ENCODE measurements at places on chromosomes 1 and 21.

DNA sequence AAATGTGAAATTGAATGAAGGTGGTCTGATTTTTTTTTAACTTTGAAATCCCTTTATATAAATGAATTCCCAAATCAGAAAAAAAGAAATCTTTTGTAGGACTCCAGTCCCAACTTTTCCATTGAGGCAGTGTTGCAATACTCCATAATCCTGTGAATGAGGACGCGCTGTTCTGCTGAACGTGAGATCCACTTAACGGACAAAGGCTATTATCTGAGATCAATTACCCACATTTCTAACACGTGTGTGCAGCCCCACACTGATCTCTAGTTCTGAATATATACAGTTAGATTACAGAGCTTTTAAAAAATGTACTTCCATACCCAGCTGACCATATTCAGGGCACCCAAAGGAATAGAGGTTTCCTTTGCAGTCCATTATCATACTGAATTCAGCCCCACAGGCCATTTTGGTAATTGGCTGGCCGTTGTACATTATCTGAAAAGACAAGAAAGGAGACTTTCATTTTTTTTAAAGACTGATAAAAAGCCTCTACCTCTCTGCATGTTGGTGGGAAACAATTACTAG is 19.0 kb downstream of the RCC2 start:
- DNase-seq = no peak

- DNase-seq = no peak
Measured at GRCh38 chr1:119475866-119476439, 31.1 kb upstream of the HSD3B1 start.

- no peak for DNase-seq
Measured at GRCh38 chr1:184283999-184284398, 102.8 kb upstream of the C1orf21 start.

DNA sequence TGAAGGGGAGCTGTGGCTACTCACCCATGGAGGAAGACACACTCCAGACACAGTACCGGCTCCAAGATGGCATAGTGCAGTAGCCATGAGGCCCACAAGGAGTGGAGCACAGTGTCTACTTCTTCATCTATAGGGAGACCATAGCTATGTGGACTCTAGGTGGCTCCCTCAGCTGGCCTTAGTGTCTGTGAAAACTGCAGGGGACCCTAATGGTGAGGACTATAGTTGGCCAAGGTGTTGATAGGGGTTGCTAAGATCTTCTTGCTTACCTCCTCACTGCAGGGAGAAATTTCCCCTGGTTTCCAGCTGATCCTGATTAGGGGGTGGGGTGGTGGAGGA is 58.9 kb downstream of the DIPK1A start:
- no peak for DNase-seq

DNA sequence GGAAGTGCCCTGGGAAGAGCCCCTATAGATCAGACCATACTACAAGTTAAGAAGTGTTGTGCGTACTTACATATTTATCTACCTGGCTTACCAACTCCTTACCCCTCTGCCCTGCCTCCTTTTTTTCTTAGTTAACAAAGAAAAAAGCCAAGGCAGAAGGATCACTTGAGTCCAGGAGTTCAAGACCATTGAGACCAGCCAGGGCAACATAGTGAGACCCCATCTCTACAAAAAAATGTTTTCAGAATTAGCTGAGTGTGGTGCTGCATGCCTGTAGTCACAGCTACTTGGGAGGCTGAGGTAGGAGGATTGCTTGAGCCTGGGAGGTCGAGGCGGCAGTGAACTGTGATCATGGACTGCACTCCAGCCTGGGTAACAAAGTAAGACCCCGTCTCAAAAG is 1.9 kb downstream of the ZBTB8B start:
- DNase-seq = no peak

DNA sequence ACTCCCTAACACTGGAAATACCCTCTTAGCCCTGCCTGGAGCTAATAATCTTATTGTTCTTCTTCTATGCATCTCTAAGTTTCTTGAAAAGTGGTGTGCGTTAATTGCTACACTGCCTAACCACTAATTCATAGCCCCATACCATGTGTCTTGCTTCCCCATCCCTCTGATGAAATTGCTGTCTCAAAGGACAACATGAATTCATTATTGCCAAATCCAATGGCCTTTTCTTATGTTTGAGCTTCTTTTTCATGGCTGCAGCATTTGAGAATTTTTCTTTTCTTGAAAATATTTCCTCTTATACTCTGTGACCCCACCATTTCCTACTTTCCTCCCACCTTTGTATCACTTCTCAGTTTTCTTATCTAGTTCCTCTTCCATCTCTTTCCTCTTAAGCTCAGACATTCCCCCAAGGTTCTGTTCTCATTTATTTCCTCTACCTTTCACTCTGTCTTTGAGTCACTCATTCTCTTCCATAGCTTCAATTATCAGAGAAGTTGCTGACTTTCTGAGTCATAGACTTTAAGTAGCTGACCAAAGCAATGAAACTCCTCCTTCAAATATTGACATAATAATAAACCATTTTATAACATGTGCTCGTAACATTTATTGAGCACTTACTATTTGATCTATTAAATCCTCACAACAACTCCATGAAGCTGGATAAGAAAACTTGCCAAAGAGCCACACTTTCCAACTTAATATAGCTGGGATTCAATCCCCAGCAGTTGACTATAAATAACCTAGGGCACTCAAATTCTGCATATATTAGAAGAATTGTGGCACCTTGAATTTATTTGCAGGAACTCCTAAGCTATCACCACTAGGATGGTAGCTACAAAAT is 35.5 kb upstream of the ATP6V1G3 start:
- no peak for DNase-seq

DNA sequence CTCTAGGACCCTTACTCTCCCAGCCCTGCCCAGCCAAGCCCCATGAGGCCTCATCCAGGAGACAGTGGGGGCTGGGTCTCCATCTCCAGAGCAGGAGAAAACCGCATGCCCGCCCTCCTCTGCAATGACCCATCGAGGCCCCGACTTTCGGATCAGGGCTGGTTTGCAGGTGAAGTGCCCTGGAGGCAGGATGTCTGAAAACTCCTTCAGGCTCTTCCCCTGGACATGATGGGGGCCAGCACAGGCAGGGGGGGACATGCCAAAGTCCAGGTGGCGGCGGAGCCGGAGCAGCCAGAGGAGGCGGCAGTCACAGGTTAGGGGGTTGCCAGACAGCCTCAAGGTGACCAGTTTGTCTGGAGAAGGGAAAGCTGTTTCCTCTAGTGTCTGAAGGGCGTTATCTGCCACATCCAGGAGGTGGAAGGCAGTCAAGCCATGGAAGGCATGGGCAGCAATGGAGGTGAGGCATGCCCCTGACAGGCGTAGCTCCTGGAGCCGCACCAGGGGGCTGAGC is 3.9 kb downstream of the LINGO4 start:
- DNase-seq = no peak

GRCh38 chr1:201448990-201449389 is 20.0 kb downstream of the PHLDA3 start:
- DNase-seq = no peak

DNA sequence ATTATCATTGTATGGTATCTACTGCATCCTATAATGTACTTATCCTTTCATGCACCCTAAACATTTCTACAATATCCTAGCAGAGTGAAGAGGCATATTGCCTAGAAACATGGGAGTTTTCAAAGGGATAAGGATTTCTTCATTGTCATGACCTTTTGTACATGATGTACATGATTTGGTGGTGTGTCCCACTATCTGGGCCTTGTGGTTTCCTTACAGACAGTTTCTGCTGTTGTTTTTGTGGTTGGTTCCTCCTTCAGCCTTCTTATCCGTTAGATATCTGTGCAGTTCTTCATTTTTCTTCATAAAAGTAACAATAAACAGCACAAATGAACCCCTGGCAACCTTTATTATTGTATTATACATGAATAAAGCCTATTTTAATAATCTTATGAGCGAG is 70.4 kb upstream of the BACH1 start:
- no peak for DNase-seq

Measured in GOT3 (cell line).